ENCODE measurements at places on chromosomes 2 and 18.

DNA sequence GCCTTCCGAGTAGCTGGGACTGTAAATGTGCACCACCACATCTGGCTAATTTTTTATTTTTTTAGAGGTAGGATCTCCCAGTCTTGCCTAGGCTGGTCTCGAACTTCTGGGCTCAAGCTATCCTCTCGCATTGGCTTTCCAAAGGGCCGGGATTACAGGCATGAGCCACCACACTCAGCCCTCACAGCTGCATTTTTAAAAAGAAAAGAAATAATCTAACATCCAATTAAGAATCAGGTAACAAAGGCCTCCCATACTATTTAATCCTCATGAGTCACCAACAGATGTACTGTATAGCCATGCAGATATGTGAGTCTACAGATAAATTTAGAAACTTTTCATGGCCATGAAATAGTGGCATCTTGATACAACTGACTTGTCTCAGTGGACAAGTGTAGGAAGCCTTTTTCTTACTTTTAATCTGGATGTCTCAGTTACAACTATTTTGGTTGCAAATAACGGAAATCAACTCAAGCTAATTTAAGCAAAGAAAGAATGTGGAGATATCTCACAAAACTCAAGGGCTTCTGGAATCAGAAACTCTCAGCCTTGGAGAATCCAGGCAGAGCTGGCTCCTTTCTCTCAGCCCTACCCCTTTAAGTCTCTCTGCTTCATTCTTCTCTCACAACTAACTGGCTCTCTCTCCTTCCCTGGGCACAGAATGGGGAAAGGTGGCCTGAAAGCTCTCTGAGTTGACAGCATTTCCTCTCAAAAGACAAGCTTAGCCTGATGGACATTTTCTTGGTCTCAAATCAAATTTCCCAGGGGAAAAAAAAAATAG is 12.8 kb upstream of the PPM1B start:
- DNase-seq, result no peak

GRCh38 chr2:231167745-231168459 is 30.5 kb upstream of the ARMC9 start:
- DNase-seq, result no peak

- no peak for DNase-seq
Observed at GRCh38 chr2:20672201-20672951, 5.4 kb downstream of the GDF7 start.

- DNase-seq, result no peak
Observed at GRCh38 chr2:204437408-204437807, 107.9 kb upstream of the PARD3B start.

DNA sequence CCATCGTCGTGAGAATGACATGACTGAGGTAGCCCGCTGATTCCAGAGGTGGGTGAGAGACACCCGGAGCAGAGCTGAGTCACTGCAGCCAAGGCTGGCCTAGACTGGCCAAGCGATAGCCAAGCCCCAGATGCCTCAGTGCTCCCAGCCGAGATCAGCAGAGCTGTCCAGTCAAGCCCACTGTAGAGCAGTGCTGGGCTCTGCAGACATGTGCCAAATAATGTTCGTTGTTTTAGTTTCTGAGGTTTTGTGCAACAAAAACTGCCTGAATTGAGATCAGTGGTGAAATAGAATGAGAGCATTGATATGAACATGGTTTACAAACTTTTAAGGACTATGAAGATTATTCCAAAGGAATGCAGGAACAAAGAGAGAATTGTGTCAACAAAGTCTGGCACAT is 42.1 kb downstream of the INSIG2 start:
- no peak for DNase-seq

GRCh38 chr2:161044095-161044865 is 115.9 kb upstream of the TANK start:
- no peak for DNase-seq

DNA sequence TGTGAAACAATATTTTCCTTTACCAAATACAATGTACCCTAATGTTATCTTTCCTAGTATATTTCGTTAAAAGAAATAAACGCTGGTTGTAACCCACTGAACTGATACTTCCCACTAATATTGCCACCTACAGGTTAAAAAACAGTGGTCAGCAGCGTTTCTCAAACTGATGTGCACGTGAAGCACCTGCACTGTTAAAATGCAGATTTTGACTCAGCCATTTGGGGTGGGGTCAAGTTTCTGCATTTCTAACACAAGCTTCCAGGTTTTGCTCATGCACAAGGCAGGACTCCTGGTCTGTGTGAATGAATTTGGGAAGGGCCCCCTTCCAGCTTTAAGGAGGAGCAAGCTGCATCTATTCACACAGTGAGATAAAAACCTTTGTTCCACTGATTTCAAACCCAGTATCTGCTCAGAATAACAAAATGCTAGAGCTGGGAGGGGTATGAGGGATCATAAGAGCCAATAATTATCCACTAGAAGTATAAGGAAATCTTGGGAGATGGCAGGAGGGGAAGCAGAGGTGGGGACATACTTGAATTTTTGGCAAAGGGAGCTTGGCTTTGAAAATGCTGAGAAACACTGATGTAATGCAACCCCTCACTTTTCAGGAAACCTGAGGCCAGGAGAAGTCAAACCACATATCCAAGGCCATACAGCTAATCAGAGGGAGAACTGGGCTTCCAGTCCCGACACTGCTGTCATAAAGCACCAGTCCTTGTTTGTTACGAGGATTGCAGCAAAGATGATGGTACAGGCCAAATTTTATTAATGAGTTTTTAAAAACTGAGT is 116.2 kb downstream of the RBMS1 start:
- no peak for DNase-seq

DNA sequence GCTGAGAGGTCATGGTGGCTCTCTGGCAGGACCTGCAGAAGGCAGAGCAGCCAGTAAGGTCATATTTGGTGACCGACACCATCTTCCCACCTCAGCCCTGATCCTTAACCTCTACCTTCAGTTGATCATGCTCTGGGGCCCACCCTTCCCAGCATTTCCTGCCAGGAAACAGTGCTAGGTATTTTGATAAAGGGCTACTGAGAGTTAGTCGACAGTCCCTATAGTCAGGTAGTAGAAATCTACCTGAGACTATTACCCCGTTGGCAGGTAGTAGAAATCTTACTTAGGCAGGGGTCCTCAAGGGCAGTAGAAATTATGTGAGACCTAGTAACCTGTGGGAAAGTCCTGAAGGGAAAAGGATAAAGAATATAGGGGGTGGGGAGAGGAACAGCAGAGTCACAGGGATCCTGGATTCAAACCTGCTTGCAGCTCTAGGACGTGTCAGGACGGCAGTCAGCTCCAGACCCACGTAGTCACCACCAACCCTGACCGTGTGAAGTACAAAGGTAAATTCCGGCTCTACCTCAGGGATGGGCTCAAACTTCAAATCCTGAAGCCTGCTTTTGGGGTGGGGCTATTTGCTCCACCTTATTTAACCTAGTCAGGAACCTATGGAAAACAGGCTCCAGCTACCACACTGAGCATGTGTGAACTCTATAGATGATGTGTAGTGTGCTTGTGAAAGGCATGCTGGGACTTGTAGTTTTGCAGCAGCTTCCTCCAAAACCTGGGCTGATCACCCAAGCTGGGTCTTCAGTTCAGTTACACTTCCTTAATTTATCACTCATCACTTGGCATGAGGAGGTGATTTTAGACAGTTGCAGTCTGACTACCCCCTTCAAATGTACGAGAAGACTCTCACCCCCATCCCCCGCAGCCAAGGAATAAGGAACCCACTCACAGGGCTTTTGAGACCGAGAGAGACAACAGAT is at the start of gene DQX1:
Gene DQX1, minus strand, starts transcription at position 515 of the 932 bp plus-strand sequence. Its CDS starts 502 bp downstream, at position 13.
- DNase-seq, result no peak

DNA sequence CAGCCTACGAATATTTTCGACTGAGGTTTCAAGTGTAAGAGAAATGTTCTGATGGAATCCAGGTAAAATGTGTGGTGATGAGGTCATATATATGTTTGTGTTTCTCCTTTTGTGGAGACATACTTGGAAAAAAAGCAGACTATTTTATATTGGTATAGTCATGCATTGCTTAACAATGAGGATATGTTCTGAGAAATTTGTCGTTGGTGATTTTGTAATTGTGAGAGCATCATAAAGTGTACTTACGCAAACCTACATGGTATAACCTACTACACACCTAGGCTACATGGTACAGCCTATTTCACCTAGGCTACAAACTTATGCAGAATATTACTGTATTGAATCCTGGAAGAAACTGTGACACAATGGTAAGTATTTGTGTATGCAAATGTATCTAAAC is 1849.9 kb upstream of the CELF4 start:
- DNase-seq, result no peak

DNA sequence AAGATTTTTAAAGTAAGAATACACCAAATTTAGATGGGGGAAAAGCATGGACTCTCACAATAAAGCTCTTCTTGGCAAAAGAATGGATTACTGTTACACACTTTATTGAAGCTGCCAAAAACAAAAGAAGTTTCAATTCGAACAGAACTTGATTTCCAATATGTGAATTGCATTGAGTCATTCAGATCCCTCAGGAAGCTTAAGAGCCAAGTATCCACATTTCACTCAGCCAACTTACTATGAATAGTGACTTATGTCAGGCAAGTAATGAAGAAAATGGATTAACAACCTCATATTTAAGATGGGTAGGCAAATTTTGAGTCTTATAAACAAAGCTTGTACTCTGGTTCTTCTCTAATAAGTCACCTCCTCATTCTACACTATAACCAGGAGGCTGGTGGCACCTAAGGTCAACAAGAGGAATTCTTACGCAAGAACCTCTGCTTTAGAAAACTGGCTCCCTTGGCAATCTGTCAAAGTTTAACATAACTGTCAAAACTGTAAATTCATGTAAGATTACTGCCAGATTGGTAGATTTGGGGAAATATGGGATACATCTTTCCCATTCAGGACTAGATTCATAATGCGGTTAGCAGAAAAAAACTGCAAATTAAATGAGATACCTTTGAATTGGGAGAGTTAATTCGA is 6.0 kb downstream of the HADHA start:
- DNase-seq, result no peak

DNA sequence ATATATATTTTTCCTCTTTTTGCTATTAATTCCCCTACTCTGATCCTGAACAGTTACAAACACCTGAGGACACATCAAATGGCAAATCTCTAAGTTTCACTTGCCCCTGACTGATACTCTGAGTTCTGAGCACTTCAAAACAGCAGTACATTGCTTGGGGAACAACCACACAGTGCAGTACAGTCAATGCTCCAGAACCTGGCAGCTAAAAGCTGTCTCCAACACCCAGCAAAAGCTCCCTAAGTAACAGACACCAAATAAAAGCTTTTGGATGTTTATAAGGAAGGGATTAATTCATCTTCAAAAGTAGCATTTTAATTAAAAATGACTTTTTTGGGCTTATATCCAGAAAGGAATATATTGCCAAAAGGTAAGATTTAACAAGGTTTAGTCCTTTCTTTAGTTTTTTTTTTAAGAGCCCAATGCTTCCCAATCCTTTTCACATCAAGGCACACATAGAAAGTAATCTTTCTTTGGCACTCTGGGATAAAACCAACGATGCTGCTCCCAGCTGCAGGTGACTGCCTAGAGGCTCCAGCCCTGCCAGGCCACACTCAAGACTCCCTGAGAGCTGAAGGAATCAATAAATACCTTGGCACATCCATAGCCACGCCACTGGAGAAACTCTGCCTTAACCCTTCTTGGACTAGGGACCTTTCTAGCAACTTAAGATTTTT is 164.9 kb upstream of the ZFP36L2 start:
- DNase-seq, result no peak

Data from stimulated activated CD4-positive, alpha-beta T cell treated with anti-CD3 and anti-CD28 coated beads, Interleukin-12 subunit alpha, Interleukin-12 subunit beta, amount 100 ng/mL, for 24 hours (primary cell).